GM04503 (cell line): ENCODE measurements at places on chromosomes 6 and 20.

- DNase-seq: no peak
These were observed 590 bp upstream of the MAP1LC3A start for GRCh38 chr20:34557936-34558319.

- DNase-seq: no peak
These were observed 16.9 kb upstream of the APMAP start for GRCh38 chr20:25009218-25010145.

DNA sequence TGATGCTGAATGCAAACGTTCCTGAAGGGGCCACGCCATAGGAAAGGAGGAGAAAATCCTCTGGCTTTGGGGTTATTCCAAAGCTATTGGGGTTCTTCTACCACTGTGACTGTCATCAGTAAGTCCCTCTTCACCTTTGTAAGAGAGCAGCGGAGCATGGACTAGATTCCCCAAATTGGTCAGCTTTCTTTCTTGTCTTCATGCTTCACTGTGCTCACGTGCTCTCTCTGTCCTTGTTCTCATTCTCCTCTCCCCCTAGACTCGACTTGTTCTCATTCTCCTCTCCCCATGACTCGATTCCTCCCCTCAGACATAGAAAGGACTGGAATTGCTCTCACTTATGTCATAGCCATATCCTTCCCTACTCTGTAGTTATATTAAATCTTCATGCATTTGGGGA lies 54.8 kb upstream of the ADGRG6 start:
- no peak for DNase-seq

GRCh38 chr20:17914957-17915356 lies 53.6 kb downstream of the SNX5 start:
- DNase-seq: no peak

- DNase-seq: peak; percentile 55
These were observed 288.8 kb downstream of the BTBD9 start for GRCh38 chr6:38350942-38351341.

- DNase-seq: no peak
These were observed 57.8 kb upstream of the KLHL31 start for GRCh38 chr6:53723331-53723730.

- DNase-seq: no peak
These were observed 189.1 kb upstream of the TCF21 start for GRCh38 chr6:133699741-133700385.

GRCh38 chr6:49151033-49151432 lies 312.0 kb downstream of the MMUT start:
- no peak for DNase-seq

- DNase-seq: no peak
These were observed 79.0 kb downstream of the SH3BGRL2 start for GRCh38 chr6:79710127-79710526.

DNA sequence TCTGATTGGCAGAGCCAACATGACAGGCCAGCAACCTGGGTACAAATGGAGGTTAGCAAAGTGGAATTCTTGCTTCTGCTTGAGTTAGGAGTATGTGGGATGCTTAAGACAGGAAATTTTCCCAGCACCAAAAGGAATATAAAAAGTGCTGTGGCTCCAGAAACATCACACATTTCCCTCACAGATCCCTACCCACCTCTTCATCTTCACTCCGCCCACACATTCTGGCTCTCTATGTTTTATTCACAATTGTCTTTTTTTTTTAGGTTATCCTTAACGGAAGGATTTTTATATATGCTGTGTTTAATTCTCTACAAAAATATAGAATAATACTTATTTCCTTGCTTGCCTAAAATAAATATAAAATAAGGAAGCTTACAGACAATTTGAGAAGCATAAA lies 563.3 kb upstream of the HS3ST5 start:
- DNase-seq: no peak

DNA sequence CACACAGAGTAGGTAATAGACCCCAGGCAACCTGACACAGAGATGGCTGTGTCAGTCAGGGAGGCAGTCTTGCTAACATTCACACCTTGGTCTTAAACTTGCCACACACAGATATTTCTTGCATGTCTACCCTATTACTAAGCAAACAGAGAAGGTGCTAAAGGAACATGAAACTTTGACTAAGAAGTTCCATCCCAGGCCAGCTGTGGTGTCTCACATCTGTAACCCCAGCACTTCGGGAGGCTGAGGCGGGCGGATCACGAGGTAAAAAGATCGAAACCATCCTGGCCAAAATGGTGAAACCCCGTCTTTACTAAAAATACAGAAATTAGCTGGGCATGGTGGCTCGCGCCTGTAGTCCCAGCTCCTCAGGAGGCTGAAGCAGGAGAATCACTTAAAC lies 222.4 kb upstream of the JARID2 start:
- no peak for DNase-seq

DNA sequence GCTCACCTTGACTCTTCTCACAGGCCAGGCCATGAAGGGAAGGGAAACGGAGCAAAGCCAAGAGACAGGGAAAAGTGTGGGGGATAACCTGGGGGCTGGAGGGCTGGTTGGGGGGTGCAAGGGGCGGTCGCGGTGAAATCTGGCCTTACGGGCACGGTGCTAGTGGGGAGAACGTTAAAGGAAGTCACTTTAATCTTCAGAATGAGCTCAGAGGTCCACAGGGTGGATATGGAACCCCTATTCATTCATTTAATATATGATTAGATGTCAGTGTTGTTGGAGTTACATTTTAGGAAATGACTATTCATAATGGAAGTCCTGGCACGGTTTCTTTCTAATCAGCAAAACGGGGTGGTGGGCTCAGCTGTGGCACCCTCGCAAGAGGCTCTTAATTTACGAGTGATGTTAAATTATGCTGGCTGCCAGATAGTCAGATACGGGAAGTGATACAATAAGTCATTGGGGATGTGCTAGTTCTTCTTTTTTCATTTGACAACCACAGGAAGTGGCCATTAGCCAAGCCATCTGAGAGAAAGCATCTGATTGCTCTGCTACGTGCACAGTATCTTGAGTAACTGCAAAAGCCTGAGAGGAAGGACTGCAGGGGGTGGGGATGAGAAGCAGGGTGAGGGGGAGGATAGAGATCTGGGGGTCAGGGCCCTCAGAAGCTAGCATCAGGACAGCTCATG lies 253.0 kb downstream of the QKI start:
- no peak for DNase-seq

DNA sequence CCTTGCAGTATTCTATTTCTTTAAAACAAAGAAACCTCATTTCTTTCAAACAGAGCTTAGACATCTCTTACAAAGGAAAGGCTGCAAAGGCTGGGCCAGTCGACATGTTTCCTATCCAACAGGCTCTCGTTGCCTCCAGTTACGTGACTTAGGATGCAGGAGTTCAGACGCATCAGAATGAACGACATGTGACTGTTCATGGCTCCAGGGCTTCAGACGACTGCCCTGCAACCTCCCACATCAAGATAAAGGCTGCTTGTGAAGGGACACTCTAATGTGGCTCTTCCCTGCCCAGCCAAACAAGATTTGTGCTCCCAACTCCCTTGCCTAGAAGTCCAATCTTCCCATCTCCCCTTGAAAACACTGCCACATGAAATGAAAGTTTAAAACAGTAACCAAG lies 14.3 kb upstream of the NEDD9 start:
- DNase-seq: no peak
